ENCODE measurements at places on chromosomes 3 and 15.

GRCh38 chr15:101641894-101642293 is 10.3 kb downstream of the TM2D3 start:
- no peak for DNase-seq

DNA sequence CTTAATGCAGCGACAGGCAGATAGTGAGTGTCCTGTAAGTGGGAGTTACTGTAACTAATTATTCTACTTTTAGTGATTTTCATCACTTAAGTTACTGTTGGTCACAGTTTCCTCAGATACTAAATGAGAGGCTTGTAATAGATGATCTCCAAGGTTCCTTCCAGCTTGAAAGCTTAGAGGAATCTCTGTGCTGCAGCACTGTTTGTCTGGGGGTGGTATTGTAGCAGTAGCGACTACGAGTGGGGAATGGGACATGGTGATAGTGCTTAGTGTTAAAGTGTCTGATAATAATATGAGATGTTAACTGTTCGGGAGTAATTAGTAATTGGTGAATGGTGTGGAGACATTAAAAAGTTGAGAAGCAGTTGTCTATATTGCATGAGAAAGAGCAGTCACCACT is 12.4 kb downstream of the PPP4R2 start:
- DNase-seq = no peak

DNA sequence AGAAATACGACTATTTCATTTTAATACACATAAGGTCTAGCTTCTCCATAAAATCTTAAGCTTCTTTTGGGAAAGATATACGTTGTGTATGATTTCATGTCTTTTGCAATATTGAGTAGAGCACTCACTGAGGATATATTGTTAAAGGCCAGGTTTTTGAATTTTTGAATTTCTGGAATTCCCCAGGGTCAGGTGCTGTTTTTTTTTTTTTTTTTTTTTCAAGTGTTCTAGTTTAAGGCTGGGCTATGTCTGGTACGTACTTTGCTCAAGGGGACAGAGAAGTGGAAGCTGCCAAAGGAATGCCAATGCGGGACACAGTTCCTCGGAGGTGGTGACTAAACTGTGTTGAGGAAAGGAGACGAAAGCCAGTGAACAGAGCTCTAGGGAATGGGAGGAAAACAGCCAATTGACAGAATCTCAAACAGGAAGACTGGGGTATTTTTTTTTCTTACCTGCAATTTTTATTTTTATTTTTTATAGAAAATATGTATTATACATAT is 510.5 kb upstream of the CBLB start:
- no peak for DNase-seq

GRCh38 chr3:13364602-13365271 is 55.4 kb downstream of the NUP210 start:
- DNase-seq = no peak

DNA sequence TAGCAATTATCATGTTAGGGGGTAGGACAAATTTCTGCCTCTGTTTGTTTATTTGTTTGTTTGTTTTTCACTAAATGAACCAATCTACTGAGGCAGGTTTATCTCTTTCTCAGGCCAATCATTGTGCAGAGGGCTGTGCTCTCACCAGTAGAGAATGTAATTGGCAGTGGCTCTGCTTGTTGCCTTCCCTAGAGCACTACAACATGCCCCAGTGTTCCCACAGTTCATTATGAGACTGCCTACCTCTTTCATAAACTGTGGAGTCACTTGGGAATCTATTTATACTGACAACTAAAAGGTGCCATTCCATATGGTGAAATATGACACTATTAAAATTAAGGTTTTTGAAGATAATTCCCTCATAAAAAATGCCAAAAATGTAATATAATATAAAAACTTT is 196.3 kb upstream of the ALCAM start:
- no peak for DNase-seq

GRCh38 chr15:51735228-51736010 is 2.0 kb downstream of the LYSMD2 start:
- DNase-seq = no peak

DNA sequence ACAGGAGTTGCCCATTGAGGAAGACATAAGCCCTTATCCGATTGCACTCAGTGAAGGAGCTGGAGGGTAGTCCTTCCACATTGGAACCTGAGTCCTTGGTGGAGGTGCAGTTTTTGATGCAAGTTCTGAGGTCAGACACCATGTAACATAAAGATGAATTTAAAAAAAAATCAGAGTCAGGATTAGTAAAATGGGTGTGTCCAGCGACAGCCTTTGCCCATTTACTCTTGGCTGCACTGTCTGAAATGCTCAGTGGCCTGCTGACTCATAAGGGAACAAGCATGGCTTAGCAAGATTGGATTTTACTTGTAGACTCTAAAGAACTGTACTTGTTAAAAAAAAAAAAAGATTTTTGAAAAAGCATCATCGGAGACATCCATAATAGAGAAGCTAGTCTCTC is 241.1 kb upstream of the TOPAZ1 start:
- DNase-seq = no peak

- DNase-seq = no peak
These were observed 41.1 kb upstream of the TIPARP start for GRCh38 chr3:156633335-156633734.

- DNase-seq = no peak
These were observed 1041.3 kb downstream of the ROBO1 start for GRCh38 chr3:78726545-78726944.

DNA sequence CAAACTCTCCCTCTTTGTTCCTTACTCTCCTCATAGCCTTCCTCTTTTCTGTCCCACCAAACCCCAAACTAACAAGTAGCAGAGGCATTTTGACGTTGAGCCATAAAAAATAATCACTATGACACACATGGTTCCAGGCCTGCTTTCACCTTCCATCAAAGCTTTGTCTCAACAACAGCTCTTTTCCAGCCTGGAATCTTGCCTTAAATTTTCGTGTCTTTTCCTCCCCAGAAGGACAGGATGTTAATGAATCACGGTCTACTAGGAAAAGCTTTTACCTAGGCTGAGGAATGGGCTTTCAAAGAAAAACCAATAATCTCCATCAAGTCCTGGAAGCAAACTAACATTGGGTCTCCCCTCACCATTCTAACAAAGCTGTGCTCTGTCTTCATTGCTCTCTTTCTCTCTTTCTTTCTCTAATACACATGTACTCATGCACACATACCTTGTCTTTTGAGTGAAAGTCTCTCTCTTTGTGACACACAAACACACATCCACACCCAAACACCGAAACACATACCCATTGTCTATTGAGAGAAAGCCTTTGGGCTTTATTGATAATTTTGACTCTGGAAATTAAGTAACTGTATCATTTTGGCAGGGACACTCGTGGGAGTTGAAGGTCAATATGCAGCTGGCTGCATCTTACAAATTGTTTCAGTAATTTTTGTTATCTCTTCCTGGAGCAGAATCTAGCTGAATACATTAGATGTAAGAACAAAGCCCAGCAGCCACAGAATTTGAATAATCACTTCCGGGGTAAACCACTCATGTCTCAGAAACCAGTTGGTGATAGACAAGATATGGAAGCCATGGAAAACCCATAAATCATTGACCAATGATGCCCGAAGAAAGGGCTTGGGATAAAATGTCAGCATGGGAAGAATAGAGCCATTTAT is 107.4 kb upstream of the SLC4A7 start:
- DNase-seq = no peak

GRCh38 chr3:73787620-73788019 is 162.9 kb upstream of the PDZRN3 start:
- no peak for DNase-seq

GRCh38 chr3:115141033-115141757 is 5.9 kb downstream of the ZBTB20 start:
- DNase-seq = no peak

DNA sequence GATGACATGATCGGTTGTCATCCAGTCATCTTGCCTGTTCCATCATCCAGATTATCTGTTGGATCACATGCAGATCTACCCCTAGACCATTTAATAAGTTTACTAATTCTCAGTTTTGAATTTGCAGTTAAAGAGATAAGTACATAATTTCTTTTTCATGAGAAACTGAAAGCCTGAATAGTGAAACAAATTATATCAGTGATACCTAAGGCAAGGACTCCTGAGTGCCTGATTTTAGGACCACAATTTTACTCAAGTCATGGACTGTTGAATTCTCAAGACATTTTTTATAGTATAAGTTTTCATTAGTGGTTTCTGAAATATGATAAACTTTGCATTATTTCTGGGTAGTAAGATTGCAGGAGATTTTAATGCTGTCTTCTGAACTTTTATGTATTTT is 13.2 kb downstream of the SIDT1 start:
- no peak for DNase-seq

All from stimulated activated CD8-positive, alpha-beta memory T cell treated with anti-CD3 and anti-CD28 coated beads, Interleukin-2, amount 100 ng/mL, for 1 hour (primary cell).